ENCODE measurements at places on chromosomes 2 and 18. TPM values are rescaled to one million over a fixed set of nuclear protein-coding genes. Genes with fewer than 3 reads are reported as not detected.

SLC4A3 gene
- total RNA-seq: 0.88 TPM

MC2R gene
- not detected for total RNA-seq

DNA sequence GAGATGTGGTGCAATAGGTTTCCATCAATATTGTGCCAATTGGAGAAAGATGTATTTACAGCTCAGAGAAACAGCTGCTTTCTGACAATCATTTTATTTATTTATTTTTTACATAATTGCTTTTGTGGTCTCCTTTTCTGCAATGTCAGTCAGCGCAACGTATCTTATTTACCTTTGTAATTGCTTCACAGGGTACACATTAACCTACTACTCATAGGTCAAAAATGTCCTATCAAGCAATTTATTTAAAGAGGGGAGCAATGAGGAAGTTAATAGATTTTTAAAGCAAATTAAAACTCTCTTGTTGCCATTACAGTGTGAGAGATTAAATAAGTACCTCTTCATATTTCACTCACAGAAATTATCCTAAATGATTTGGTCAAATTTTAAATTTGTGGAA, 291.0 kb downstream of the CALCRL start:
- no peaks in the 10 kb centered on the region for H3K27me3 ChIP-seq
- no peak overlapping the region for H3K27ac ChIP-seq
- no peaks in the 10 kb centered on the region for H3K4me1 ChIP-seq
- H3K4me3 ChIP-seq: no peak overlapping the region

DNA sequence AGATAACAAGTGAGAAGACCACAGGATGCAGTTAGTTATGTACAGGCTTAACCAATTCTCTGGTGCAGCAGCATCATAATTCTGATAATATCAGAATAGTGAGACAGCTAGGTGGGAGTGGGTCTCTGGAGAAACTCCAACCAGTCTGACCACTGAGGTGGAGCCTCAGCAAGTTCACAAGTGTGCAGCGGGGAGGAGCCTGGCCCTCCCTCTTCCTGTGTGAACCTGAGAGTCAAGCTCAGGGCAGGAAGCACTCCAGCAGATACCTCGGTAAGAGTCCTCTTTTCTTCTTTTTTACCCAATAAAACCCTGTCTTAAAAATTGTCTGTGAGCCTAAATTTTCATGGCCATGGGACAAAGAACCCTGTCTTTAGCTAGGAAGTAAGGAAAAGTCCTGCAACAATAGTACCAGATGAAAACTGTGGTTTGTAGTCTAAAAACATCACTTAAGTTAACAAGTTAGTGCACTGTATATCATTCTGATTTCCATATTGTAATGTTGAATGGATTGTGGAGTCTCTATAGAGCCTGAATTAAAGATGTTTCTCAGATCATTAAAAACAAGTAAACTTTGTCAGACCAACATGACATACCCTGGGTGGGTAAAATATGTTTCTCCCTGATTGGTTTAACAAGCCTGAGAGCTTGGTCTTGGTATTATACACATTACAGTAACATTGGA, 370.8 kb downstream of the TMEM182 start:
- no peaks in the 10 kb centered on the region for H3K27me3 ChIP-seq
- peaks cover 4% of the 10 kb centered on the region for H3K4me1 ChIP-seq
- H3K4me3 ChIP-seq: no peak overlapping the region

DOK1 gene
- 13.2 TPM for total RNA-seq

- peak within 1 kb of the TSS; percentile 83 for H3K4me3 ChIP-seq
- DNase-seq: peak; percentile 91
- peaks cover 32% of the 10 kb centered on the region for H3K27me3 ChIP-seq
- peak within 1 kb of the TSS; percentile 66 for H3K27ac ChIP-seq
Measured at GRCh38 chr2:20822535-20823490, at the start of gene LDAH. TSS of gene LDAH (minus strand) at chr2:20823101. CDS start at chr2:20801463, 21,638 bp downstream.

DNA sequence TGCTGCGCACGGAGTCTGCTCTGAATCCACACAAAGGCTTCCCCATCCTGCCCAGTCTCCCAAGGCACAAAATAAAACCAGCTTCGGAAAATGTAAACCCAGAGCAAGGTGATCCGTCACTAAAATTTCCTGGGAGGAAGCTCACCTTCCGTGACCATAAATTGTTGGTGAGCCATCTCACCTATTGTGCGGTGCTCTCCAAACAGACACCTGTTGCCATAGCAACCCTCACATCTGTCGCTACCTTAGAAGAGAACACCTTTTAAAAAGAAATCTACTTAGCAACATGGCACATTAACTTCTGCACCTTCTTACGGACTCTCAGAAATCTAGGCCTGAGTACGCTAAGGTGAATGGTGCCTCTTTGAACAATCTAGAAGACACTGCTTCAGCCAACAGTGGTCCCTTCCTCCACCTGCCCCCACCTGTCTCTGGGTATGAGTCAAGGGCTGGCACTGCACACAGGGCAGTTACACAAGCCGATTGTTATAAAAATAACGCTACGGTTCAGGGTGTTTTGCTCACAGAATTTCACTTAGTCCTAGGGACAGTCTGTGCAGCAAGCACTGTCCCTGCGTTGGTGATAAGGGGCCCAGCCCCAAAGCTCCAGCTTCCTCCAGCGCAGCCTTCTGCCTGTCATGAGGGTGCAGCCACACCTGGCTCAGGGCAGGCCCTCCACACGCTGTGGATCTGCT, 114.9 kb upstream of the ID2 start:
- no peaks in the 10 kb centered on the region for H3K27me3 ChIP-seq
- no peak for DNase-seq
- H3K4me3 ChIP-seq: no peak overlapping the region
- H3K4me1 ChIP-seq: no peaks in the 10 kb centered on the region

DNA sequence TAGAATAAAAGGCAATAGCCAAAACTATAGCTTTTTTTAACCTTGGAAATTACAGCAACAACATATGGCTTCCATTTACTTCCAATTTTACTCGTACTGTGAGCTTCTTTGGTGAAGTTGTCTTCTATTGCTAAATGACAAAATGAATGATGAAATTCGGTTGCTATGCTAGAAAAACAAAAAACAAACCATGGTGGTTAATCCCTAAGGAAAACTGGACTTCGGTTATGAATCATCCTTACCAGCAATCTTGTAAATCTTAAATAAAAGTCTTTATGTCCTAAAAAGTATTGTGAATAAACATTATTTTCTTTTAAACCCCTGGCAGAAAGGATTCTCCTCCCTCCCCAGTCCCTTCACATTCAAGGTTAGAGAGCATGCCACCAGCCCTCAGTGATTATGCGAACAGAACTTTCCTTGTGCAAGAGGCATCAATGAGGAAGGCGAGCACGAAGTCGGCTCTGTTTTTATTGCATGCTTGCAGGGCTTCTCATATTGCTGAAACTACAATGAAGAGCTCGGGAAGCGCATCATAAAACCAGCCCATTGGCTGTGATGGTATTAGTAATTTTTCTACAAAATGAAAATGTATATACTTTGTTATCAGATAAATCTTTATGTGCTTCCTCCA, 62.9 kb downstream of the ZNF521 start:
- no peak overlapping the region for H3K27ac ChIP-seq
- H3K4me1 ChIP-seq: peaks cover 49% of the 10 kb centered on the region
- no peak for DNase-seq
- peaks cover 4% of the 10 kb centered on the region for H3K36me3 ChIP-seq

ARL4C gene
- total RNA-seq: 87.6 TPM

- no peaks in the 10 kb centered on the region for H3K27me3 ChIP-seq
Measured at GRCh38 chr2:100639588-100640390, 77.0 kb downstream of the PDCL3 start.

GRCh38 chr2:168742258-168742932, 60.0 kb upstream of the NOSTRIN start:
- DNase-seq: no peak
- no peak overlapping the region for H3K27ac ChIP-seq
- H3K4me1 ChIP-seq: no peaks in the 10 kb centered on the region
- no peaks in the 10 kb centered on the region for H3K27me3 ChIP-seq

DNA sequence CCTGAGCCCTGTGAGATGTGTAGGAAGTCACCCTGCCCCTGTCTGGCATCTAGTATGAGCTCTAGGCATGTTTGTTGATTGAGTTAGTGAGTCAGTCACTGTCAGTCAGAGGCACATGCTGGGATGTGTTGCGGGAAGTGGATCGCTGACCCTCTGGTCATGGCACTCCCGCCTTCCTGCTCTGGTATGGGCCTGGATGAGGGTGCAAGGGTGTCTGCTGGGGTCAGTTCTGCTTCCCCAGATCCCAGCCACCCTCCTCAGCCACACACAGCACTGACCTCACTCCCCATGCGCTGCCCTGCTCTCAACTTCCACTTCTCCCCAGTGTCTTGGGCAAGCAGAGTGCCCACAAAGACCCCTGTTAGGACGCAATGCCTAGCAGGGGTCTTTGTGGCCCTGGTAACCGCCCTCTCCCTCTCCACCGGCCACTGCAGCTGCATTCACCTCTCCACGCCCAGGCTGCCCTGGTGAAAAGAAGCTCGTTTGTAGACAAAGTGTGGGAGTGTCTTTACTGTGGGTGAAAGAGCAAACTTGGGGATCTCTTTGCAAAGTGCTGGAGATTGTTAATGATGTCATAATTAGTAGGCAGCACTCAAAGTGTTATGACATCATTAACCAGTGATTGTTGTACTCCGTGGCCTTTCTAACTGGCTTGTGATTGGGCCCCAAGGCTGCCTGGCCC, 252.1 kb downstream of the LDLRAD4 start:
- no peaks in the 10 kb centered on the region for H3K36me3 ChIP-seq
- DNase-seq: no peak
- H3K27ac ChIP-seq: no peak overlapping the region
- peaks cover 19% of the 10 kb centered on the region for H3K4me1 ChIP-seq

- H3K27ac ChIP-seq: no peak overlapping the region
- no peaks in the 10 kb centered on the region for H3K4me1 ChIP-seq
- no peak for DNase-seq
- no peaks in the 10 kb centered on the region for H3K36me3 ChIP-seq
- H3K4me3 ChIP-seq: no peak overlapping the region
Measured at GRCh38 chr2:38722271-38723061, 28.7 kb downstream of the SRSF7 start.

DNA sequence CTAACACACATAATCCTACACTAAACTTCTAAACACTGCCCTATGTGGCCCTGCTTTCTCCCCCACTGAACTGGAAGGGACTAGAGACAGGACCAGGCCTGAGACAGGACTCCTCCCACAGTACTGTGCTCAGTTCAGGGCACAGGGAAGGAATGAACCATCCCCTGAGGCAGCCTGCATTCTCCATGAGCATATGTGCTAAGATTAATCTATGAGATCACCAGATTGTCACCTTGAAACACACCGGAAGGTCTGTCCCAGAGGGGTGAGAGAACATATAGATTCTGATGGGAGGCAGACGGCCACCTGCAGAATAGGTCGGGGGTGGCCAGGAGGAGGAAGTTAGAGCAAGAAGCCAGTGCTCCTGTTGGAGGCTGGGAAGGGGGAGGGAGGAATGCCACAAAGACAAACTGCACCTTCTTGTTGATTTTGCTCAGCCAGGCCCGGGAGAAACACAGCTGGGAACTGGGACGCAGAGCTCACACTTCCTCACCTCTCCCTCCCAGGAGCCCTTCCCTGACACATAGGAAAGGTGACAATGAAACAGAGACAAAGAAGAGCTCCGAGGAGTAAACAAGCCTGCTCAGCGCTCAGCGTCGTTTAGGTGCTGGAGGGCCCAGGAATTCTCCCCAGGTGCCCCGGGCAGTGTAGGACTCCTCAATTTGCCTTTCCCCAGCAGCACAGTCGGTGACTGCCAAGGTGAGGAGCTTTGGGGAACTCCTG, 52.1 kb downstream of the ZBTB7C start:
- no peak overlapping the region for H3K27ac ChIP-seq
- DNase-seq: no peak
- H3K27me3 ChIP-seq: no peaks in the 10 kb centered on the region

DNA sequence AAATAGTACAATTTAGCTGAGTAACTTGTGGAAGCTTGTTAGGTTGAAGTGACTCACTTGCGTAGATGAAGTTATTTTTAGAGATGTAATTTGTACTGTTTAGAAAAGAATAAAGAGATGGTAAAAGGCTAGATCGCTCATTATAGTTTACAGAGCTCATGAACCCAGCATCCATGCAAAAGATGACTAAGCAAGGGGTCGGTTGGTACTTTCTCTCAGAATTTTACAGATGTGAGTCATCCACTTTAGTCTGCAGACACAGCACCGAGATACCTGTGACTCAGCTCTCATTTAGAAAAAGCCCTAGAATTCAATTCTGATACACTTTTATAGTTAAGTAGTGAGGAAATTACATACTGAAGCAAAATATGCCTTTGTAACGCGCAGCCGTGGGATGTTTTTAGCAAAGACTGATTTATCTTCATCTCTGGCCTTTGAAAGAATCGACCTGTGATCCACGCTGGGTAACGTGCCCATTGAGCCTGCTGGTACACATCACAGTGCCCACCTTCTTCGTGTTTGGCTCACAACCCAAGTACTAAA, 116.5 kb upstream of the FOSL2 start:
- H3K4me1 ChIP-seq: peaks cover 8% of the 10 kb centered on the region
- H3K27ac ChIP-seq: no peak overlapping the region
- H3K27me3 ChIP-seq: no peaks in the 10 kb centered on the region
- H3K36me3 ChIP-seq: no peaks in the 10 kb centered on the region
- H3K4me3 ChIP-seq: no peak overlapping the region

GRCh38 chr2:44102790-44103562, 65.7 kb upstream of the PPM1B start:
- H3K27ac ChIP-seq: no peak overlapping the region
- no peaks in the 10 kb centered on the region for H3K27me3 ChIP-seq
- no peaks in the 10 kb centered on the region for H3K4me1 ChIP-seq

DNA sequence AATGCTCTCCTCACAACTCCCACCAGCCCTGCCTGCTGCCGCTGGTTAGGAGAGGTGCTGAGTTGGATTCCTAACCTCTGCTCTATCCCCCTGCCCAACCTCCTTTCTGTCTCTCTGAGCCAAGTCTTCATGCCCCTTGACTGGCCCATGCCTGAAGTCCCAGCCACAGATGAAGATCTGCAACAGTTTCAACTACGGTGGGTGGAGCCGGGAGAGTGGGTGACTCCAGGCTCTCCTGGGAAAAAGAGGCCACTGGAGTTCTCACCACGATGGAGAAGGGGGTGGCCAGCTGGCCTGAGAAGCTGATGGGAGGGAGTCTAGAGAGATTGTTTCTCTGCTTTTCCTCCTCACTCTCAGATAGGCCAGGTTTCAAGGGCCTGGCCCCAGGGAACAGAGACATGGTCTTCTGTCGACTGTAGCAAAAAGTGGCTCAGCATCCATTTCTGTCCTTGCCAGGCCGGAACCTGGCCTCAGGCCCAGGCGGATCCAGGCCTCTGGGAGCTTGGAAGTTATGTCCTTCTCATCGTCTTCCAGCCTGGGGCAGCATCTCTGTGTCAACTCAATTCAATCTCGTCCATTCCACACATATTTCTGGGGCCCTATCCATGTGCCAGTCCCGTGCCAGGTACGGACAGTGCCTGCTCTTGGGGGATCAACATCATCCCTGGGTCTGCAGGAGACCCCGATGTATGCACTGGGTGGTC, 75.3 kb downstream of the INHBB start:
- no peaks in the 10 kb centered on the region for H3K4me1 ChIP-seq
- no peaks in the 10 kb centered on the region for H3K36me3 ChIP-seq
- no peak overlapping the region for H3K4me3 ChIP-seq
- no peak for DNase-seq
